ENCODE measurements at places on chromosomes 6 and 20.

GRCh38 chr20:34475979-34476736 lies 40.1 kb upstream of the DYNLRB1 start:
- peak overlapping the region; percentile 48 for H3K27ac ChIP-seq
- DNase-seq, result no peak
- peaks cover 3% of the 10 kb centered on the region for H3K36me3 ChIP-seq

- no peak overlapping the region for H3K27ac ChIP-seq
- H3K4me1 ChIP-seq, result no peaks in the 10 kb centered on the region
- H3K4me3 ChIP-seq, result no peak overlapping the region
- H3K36me3 ChIP-seq, result no peaks in the 10 kb centered on the region
Observed at GRCh38 chr6:108837236-108837971, 10.8 kb upstream of the ARMC2 start.

DNA sequence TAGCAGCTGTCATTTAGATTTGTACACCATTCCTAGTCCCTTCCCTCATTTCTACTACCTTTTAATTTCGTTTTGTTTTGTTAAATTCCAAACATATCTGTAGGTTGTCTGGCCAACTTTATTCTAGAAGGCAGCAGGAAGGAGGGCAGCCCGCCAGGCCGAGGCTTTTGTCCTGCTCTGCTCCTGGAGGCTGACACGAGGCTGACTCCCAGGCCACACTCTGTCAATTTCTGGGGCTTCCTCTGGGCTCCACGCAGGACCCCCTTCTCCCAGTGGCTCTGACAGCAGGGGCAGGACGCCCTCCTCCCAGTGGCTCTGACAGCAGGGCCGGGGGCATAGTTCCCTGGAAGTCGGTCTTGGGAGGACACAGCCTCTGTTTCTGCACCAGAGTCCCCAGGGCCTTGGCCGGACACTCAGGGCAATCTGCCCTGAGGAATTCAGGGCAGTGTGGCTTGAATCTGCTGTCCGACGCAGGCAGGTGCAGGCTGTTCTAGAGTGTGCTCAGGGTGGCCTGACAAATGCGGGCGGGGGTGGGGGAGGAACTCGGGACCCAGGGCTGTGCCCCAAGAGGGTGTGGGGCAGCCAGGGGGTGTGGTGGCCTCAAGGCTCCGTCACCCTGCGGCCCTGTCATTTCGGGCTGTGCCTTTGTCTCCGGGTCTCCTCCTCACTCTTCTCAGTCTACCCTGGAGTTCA lies 11.8 kb downstream of the SMOC2 start:
- no peaks in the 10 kb centered on the region for H3K36me3 ChIP-seq
- H3K27me3 ChIP-seq, result no peaks in the 10 kb centered on the region
- DNase-seq, result no peak
- H3K4me3 ChIP-seq, result no peak overlapping the region
- peak overlapping the region; percentile 30 for H3K27ac ChIP-seq

- no peak overlapping the region for H3K4me3 ChIP-seq
- H3K36me3 ChIP-seq, result no peaks in the 10 kb centered on the region
- peaks cover 68% of the 10 kb centered on the region for H3K4me1 ChIP-seq
Observed at GRCh38 chr6:112249489-112249888, 4.9 kb downstream of the LAMA4 start.

GRCh38 chr6:81381382-81381916 lies 371.0 kb downstream of the TENT5A start:
- DNase-seq, result no peak
- no peaks in the 10 kb centered on the region for H3K36me3 ChIP-seq
- no peak overlapping the region for H3K4me3 ChIP-seq
- no peak overlapping the region for H3K27ac ChIP-seq

GRCh38 chr6:6516666-6517458 lies 71.7 kb upstream of the LY86 start:
- H3K27me3 ChIP-seq, result no peaks in the 10 kb centered on the region
- H3K36me3 ChIP-seq, result no peaks in the 10 kb centered on the region
- DNase-seq, result no peak
- no peaks in the 10 kb centered on the region for H3K4me1 ChIP-seq

DNA sequence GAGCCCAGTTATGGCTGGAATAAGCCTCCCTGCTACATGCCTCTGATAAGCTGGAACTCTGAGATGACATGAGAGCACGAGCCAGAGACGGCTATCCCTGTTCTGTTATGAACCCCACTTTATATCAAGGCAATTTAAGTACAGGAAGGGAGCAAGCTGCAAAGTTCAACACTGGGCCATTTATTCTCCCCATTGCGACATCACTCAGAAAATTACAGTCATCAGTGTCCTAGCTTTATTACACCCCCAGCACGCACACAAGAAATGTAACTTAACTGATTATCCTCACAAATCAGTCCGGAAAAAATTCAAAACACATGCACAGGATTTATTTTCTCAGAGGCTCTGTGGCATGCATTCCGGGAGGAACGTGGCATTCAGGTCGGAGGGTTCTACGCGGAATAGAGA lies 125.3 kb upstream of the SLC2A12 start:
- H3K4me3 ChIP-seq, result peak overlapping the region; percentile 27
- H3K4me1 ChIP-seq, result peaks cover 28% of the 10 kb centered on the region
- no peak for DNase-seq
- peak overlapping the region; percentile 52 for H3K27ac ChIP-seq

- DNase-seq, result peak; percentile 71
- no peaks in the 10 kb centered on the region for H3K27me3 ChIP-seq
- peak overlapping the region; percentile 18 for H3K27ac ChIP-seq
- H3K36me3 ChIP-seq, result no peaks in the 10 kb centered on the region
Observed at GRCh38 chr6:2353412-2354137, 108.2 kb upstream of the GMDS start.

- peak overlapping the region; percentile 89 for H3K27ac ChIP-seq
- no peaks in the 10 kb centered on the region for H3K36me3 ChIP-seq
- DNase-seq, result peak; percentile 88
Observed at GRCh38 chr6:26286168-26286877, 78.7 kb upstream of the BTN3A2 start.

- no peaks in the 10 kb centered on the region for H3K36me3 ChIP-seq
- no peak overlapping the region for H3K27ac ChIP-seq
- no peaks in the 10 kb centered on the region for H3K27me3 ChIP-seq
- no peak overlapping the region for H3K4me3 ChIP-seq
- no peak for DNase-seq
Observed at GRCh38 chr6:90126181-90126580, 170.5 kb downstream of the BACH2 start.

GRCh38 chr20:19137641-19138040 lies 74.8 kb upstream of the SLC24A3 start:
- H3K36me3 ChIP-seq, result no peaks in the 10 kb centered on the region
- no peaks in the 10 kb centered on the region for H3K27me3 ChIP-seq
- DNase-seq, result no peak
- no peaks in the 10 kb centered on the region for H3K4me1 ChIP-seq

GRCh38 chr6:14316651-14317386 lies 199.2 kb downstream of the CD83 start:
- no peaks in the 10 kb centered on the region for H3K36me3 ChIP-seq
- H3K27ac ChIP-seq, result no peak overlapping the region
- H3K27me3 ChIP-seq, result no peaks in the 10 kb centered on the region
- no peaks in the 10 kb centered on the region for H3K4me1 ChIP-seq
- DNase-seq, result no peak

- DNase-seq, result no peak
- no peak overlapping the region for H3K27ac ChIP-seq
- peaks cover 41% of the 10 kb centered on the region for H3K4me1 ChIP-seq
- H3K27me3 ChIP-seq, result no peaks in the 10 kb centered on the region
- H3K4me3 ChIP-seq, result no peak overlapping the region
- H3K36me3 ChIP-seq, result no peaks in the 10 kb centered on the region
Observed at GRCh38 chr6:89479897-89480296, 46.9 kb downstream of the ANKRD6 start.

- H3K27ac ChIP-seq, result peak overlapping the region; percentile 77
- no peaks in the 10 kb centered on the region for H3K36me3 ChIP-seq
- H3K4me1 ChIP-seq, result peaks cover 21% of the 10 kb centered on the region
- DNase-seq, result peak; percentile 70
Observed at GRCh38 chr6:16985513-16986284, 116.2 kb upstream of the STMND1 start.

- H3K36me3 ChIP-seq, result no peaks in the 10 kb centered on the region
- H3K27ac ChIP-seq, result no peak overlapping the region
- no peaks in the 10 kb centered on the region for H3K27me3 ChIP-seq
- no peak for DNase-seq
Observed at GRCh38 chr6:55319961-55320695, 7.1 kb upstream of the GFRAL start.

- no peaks in the 10 kb centered on the region for H3K4me1 ChIP-seq
- H3K4me3 ChIP-seq, result no peak overlapping the region
- H3K36me3 ChIP-seq, result no peaks in the 10 kb centered on the region
Observed at GRCh38 chr6:90110971-90111370, 185.7 kb downstream of the BACH2 start.

DNA sequence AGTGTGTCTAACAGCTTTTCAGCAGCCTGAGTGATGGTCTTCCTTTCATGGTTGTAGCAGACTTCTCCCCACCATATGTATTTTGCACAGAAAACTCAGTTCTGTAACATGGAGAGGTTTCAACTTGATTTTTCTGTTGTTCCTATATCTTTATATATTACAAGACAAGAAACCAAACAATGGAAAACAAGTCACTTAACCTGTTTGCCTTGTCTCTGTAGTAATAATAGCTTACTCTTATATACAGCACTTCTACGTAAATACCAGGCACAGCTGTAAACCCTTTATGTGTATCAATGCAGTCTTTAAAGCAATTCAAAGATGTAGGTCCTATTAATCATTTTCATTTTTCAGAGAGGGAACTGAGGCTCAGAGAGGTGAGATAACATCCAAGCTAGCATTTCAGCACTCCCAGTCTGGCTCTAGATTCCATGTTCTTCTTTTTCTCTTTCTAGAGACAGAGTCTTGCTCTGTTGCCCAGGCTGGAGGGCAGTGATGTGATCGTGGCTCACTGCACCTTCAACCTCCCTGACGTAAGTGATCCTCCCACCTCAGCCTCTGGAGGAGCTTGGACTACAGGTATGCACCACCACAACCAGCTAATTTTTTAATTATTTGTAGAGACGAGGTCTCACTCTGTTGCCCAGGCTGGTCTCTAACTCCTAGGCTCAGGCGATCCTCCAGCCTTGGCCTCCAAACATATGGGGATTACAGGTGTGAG lies 90.4 kb downstream of the DTNBP1 start:
- DNase-seq, result no peak
- no peaks in the 10 kb centered on the region for H3K36me3 ChIP-seq
- no peaks in the 10 kb centered on the region for H3K4me1 ChIP-seq
- no peak overlapping the region for H3K4me3 ChIP-seq

GRCh38 chr6:146944809-146945208 lies 259.4 kb upstream of the STXBP5 start:
- no peaks in the 10 kb centered on the region for H3K4me1 ChIP-seq
- H3K27me3 ChIP-seq, result no peaks in the 10 kb centered on the region
- H3K4me3 ChIP-seq, result no peak overlapping the region
- no peak for DNase-seq
- H3K36me3 ChIP-seq, result no peaks in the 10 kb centered on the region

GRCh38 chr6:143607168-143607567 lies 70.6 kb upstream of the PHACTR2 start:
- H3K4me1 ChIP-seq, result no peaks in the 10 kb centered on the region
- H3K4me3 ChIP-seq, result no peak overlapping the region
- H3K27me3 ChIP-seq, result no peaks in the 10 kb centered on the region
- no peak overlapping the region for H3K27ac ChIP-seq
- no peaks in the 10 kb centered on the region for H3K36me3 ChIP-seq

DNA sequence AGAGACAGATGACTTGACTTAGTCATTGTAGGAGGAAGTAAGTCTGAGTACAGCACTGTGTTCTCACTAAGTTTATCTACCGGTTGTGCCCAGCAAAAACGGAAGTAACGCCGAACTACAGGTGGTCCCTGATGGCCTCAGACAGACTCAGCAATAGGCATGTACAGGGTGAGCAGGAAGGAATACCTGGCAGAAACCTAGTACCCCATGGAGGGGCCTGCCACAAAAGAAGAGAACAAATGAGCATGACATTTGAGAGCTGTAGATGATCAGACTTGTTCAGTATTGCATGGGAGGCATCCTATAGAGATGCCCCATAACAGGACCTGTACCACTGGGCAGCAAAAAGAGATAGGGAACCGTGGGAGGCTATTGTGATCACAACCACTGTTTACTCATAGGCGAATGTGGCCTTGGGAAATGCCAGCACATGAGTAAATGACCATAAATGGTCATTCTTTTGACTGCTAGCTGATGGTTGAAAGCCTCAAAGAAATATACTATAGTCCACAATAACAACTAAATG lies 106.4 kb upstream of the TAB2 start:
- H3K27me3 ChIP-seq, result no peaks in the 10 kb centered on the region
- DNase-seq, result no peak
- peak overlapping the region; percentile 62 for H3K27ac ChIP-seq
- no peaks in the 10 kb centered on the region for H3K36me3 ChIP-seq
- H3K4me3 ChIP-seq, result no peak overlapping the region
- H3K4me1 ChIP-seq, result peaks cover 38% of the 10 kb centered on the region

- DNase-seq, result no peak
- no peaks in the 10 kb centered on the region for H3K27me3 ChIP-seq
- no peak overlapping the region for H3K27ac ChIP-seq
- no peaks in the 10 kb centered on the region for H3K4me1 ChIP-seq
Observed at GRCh38 chr20:17766226-17766625, 66.5 kb downstream of the BANF2 start.

DNA sequence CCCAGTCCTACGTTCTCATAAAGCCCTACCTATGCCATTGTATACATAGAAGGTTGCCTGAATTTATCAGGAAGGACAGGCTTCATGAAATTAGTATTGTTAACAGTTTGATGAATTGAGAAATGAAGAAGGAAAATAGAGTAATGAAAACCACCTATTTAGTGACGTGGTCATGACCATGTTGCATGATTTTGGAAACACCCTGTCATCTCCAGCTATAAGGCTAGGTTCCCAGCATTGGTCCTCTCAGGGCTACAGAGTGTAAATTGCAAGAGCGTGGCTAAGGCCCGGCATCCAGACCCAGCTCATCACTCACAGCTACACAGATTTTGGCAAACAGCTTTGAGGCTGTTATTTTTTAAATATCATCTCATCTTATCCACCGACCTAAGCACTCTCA lies 203.6 kb downstream of the MEI4 start:
- H3K27ac ChIP-seq, result no peak overlapping the region
- no peaks in the 10 kb centered on the region for H3K27me3 ChIP-seq
- no peaks in the 10 kb centered on the region for H3K36me3 ChIP-seq
- H3K4me1 ChIP-seq, result no peaks in the 10 kb centered on the region

- no peak overlapping the region for H3K27ac ChIP-seq
- H3K4me1 ChIP-seq, result peaks cover 32% of the 10 kb centered on the region
- H3K27me3 ChIP-seq, result no peaks in the 10 kb centered on the region
- H3K36me3 ChIP-seq, result no peaks in the 10 kb centered on the region
Observed at GRCh38 chr6:107536180-107536961, 46.5 kb downstream of the SOBP start.

GRCh38 chr6:115830895-115831294 lies 229.8 kb downstream of the FRK start:
- H3K4me3 ChIP-seq, result no peak overlapping the region
- no peak overlapping the region for H3K27ac ChIP-seq
- H3K27me3 ChIP-seq, result no peaks in the 10 kb centered on the region
- DNase-seq, result no peak
- no peaks in the 10 kb centered on the region for H3K36me3 ChIP-seq
- H3K4me1 ChIP-seq, result no peaks in the 10 kb centered on the region

Measured in sigmoid colon (tissue), 7 donors.